Stomach (tissue), 19 donors: ENCODE measurements at places on chromosomes 6 and 20. TPM values are rescaled to one million over a fixed set of nuclear protein-coding genes. Genes with fewer than 3 reads are reported as not detected.

- no peak for DNase-seq
Measured at GRCh38 chr20:20896606-20897005, 184.2 kb upstream of the RALGAPA2 start.

DNA sequence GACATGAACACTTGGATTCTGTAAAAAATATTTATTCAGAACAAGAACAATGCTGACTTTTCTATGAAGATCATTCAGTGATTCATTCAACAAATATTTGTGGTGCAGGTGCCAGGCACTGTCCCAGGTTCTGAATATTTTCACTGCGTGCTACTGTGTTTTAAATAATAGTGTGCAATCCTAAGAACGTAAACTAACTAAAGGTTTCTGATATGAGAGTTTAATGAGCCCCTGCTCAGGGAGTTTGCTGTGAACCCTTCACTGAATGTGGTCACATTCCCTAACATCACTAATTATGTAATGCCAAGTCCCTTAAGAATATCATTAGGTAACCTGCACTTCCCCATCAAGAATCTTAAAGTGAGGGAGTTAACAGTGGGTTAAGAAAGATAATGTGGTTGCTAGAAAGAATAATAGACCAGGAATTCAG lies 1.7 kb upstream of the TMEM170B start:
- peak; percentile 33 for DNase-seq

DNA sequence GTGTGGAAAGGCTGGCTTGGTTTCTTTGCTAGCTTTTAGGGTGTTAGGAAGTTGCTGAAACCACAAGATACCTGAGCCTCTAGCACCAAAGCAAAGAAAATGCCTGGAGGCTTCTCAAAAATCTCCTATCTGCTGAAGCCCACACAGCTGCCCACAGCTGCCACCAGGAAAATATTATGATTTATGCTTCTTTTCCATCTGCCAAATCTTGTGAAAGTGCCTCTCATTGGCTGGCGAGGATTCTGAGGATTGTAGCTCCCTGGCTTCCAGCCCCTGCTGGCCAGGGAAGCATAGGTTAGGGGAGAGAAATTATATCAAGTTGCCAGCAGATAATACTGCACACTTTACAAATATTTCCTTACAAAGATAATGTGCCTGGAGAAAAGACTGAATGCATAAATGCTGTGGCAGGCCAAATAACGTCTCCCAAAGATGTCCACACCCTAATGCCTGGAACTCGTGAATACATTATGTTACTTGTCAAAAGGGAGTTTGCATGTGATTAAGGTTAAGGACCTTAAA lies 98.4 kb downstream of the MRPL14 start:
- peak; percentile 56 for DNase-seq

DNA sequence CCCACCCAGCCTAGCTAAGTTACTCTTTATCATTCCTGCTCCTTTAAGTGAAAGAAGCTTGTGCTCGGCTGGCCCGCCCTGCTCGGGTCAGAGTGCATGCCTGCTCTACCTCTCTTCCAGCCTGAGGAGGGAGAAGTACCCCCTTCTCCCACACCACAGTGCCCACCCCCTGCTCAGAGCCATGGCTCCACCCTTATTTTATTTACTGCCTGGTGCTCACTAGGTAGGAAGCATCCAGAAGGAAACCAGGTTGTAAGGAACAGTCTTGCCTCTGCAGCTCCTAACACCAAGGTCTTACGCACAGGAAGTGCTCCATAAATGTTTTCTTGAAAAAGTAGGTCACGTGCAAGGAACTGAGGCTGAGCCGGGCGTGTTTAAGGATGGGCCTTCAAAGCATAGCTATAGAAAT lies 105.7 kb upstream of the SNX9 start:
- peak; percentile 39 for DNase-seq

KHDC1L gene
- not detected for polyA plus RNA-seq

PPDPF gene
- 749 TPM for polyA plus RNA-seq

CFAP206 gene
- not detected for polyA plus RNA-seq

DNA sequence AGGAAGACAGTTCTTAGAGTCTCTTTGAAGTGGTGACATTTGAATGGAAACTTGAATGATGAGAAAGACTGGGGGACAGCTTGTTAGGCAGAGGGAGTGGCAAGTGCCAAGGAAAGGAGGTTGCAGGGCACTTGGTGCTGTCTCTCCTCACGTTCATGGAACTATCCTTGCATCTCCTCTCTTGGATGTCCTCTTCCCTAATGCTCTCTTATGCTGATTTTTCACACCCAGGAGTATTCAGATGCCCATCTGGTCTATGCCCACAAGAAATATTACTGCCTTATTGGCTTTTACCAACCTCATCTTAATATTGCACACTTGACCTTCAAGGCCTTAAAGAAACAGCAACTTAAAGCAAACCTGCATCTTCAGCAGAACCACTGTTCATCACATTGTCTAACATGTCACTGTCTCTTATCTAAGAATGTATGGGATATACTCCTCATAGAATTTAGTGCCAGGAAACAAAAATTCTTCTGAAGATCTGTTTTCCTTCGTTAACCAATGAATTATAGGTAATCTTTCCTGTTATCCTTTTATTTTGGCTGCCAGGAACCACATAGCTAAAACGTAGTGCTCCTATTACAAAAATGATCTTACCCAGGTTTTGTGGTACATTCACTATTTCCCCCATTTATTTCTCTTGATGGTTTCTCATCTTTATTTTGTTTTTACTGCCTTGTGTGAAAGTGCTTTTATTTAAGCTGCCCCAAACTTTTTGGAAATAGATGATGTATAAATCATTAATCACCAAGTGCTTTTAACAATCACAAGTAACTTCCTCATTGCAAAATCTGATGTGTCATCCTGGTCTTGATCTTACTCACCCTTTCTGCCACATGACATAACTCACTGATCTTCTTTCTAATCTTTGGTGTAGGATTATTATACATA lies 12.8 kb downstream of the RGS17 start:
- no peak for DNase-seq

CCN2 gene
- polyA plus RNA-seq = 40.3 TPM

GRCh38 chr6:119138906-119139541 lies 60.6 kb upstream of the FAM184A start:
- DNase-seq = no peak

- peak; percentile 68 for DNase-seq
Measured at GRCh38 chr6:27863962-27864905, 48.0 kb downstream of the OR2B2 start.

DNA sequence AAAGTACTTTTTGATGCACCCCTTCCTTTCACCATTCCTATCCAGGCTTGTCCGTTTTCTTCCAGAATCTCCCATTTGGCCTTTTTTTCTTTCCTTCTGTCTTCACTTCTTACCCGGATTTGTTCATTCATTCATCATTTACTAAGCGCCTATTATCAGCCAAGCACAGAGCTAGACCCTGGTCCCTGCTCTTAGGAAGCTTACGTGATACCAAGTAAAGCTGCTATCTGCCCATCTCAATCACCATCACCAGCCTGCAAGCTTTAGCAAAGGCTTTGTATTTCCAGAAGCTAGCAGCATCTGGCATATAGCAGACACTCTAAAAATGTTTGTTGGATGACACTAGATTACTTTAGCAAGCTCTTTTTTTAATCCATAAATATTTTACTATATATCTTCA lies 4.8 kb downstream of the NDRG3 start:
- DNase-seq = no peak

GRCh38 chr6:134480593-134480992 lies 162.7 kb upstream of the SGK1 start:
- peak; percentile 83 for DNase-seq

GRCh38 chr6:99789767-99790166 lies 183.1 kb downstream of the PRDM13 start:
- no peak for DNase-seq

- peak; percentile 45 for DNase-seq
Measured at GRCh38 chr6:112253841-112254816, at the start of gene LAMA4. Gene LAMA4, minus strand, starts transcription at chr6:112254567. Its CDS starts 417 bp downstream, at chr6:112254150.

CD109 gene
- polyA plus RNA-seq = 0.19 TPM

GHRH gene
- polyA plus RNA-seq = not detected

DNA sequence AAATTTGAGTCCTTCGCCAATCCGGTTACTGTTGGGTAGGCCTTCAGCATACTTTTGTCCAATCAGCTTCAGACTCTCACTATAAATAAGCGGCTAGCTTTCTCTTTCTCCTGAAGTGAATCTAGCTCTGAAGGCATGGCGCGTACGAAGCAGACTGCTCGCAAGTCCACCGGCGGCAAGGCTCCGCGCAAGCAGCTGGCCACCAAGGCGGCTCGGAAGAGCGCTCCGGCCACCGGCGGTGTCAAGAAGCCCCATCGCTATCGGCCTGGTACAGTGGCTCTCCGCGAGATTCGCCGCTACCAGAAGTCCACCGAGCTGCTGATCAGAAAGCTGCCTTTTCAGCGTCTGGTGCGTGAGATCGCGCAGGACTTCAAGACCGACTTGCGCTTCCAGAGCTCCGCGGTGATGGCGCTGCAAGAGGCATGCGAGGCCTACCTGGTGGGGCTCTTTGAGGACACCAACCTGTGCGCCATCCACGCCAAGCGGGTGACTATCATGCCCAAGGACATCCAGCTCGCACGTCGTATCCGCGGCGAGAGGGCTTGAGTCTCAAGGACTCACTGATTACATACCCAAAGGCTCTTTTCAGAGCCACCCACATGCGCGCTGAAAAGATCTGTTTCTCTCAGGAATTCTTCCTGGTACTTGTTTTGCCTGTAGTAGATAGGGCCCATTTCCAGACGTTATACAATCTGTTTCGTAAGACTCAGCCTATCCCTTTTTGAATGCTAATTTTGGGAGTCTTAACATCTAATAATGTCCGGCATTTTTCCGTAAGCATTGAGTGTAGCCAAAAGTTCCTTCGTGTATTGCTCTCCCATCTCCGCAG lies 102.0 kb downstream of the OR2B2 start:
- peak; percentile 83 for DNase-seq

GRCh38 chr6:1789092-1789491 lies 179.4 kb downstream of the FOXC1 start:
- DNase-seq = no peak

- no peak for DNase-seq
Measured at GRCh38 chr6:11276911-11277274, 44.4 kb upstream of the NEDD9 start.

RWDD1 gene
- polyA plus RNA-seq = 68.2 TPM

IYD gene
- polyA plus RNA-seq = 0.46 TPM

GRCh38 chr6:27630727-27631608 lies 158.1 kb upstream of the ZNF184 start:
- DNase-seq = peak; percentile 70

- DNase-seq = no peak
Measured at GRCh38 chr20:35240811-35241293, 14.4 kb downstream of the MMP24 start.

DNA sequence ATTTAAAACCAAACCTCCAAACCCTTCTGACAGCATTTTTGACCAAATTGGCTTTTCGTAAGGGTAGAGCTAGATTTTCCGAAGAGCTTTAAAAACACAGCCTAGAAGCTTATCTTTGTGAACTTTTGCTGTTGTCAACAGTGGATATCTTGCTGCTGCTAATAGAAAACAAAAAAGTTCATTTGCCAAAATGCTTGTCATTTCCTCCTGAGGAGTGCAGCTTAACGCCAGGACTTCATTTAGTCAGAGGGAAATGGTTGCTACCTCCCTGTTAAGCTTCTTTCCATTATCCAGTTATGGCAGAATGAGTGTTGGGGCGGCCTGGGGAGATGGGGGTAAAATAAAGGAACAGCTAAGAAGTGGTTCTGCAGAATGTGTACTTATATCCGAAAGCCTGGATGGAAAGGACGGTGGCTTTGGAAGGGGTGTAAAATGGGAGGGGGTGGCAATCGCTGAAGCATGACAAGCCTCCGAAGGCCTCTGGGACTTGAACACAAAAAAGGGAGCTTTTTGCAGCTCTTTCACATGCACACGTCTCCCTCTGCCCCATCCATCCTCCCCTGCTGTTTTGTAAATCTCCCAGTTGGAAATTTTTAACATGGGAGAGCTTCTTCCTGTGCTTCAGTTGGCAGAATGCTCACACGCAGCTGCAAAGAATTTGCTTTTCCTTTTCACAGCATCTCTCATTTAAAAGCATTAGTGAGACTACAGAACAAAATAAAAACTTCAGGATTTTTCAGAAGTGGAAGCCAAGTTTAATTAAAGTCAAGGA lies 22.5 kb downstream of the JARID2 start:
- no peak for DNase-seq
